Stimulated activated naive CD4-positive, alpha-beta T cell treated with Interleukin-2 at 50 U/mL for 16 hours (primary cell): ENCODE measurements at places on chromosomes 11 and 22.

DNA sequence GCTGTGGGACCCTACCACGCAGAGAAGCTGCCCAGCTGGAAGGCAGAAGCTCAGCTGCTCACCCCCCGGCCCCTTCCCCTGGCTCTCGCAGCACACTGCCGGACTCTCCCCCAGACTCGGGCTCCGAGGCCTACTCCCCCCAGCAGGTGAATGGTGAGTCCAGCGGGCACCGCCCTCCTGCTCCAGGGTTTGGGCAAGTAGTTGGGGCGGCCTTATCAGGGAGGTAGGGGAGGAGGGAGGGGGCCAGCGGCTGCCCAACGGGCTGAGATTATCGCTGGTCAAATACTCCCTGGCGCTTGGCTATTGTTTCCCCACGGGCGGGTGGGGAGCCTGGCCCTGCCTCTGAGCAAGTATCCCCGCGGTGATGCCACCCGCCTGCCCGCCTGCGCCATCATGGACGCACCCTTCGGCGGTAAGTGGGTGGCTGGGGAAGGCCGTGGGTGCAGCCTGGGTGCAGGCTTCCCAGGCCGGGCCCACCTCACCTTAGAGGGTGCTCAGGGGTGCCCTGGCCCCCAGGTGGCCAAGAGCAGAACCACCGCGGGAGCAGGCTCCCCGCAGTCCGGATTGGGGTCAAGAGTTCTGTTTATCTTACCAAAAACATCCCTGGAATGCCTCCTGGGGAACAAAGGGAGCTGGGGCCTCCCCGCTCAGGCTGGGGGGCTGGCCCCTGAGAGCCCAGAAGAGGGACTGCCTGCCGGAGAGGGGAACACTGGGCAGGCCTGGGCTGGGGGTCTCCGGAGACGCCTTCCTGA, 16.9 kb downstream of the MYRF start:
- no peak for DNase-seq

DNA sequence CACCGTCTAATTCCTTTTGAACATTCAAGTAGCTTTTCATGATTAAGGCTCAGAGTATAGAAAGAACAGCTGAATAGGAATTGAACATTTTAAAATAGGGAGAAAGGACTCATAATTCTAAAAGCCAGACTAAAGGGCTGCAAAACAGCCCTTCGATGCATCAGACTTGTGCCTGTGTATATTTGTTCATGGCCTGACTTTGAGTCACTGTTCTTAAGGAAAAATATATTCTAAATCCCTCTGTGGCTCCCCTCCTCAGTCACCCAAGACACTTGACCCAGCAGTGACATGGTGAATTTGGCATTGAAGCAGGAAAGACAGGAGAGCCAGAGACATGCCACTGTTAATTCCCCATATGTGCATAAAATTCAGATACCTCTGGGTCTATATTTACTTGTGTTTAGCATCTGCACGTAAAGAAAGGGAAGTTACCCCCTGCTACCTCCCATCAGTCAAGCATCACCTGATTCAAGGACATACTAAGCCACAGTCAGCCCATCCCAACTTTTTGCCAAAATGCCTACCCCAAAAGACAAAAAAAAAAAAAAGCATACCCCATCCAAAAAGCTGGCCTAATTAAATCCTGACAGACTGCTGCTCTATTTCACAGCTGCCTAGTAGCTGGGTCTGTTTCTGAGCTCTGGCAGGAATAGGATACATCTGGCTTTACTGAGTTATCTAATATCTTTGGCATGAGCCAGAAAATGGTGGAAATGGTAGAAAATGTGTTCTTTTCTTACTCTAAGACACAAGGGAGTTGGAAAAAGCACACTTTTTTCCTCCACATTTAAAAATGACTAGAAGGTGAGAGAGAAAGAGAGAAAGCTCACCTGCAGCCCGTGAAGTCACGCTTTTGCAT, 93.5 kb downstream of the COMMD9 start:
- DNase-seq: no peak

DNA sequence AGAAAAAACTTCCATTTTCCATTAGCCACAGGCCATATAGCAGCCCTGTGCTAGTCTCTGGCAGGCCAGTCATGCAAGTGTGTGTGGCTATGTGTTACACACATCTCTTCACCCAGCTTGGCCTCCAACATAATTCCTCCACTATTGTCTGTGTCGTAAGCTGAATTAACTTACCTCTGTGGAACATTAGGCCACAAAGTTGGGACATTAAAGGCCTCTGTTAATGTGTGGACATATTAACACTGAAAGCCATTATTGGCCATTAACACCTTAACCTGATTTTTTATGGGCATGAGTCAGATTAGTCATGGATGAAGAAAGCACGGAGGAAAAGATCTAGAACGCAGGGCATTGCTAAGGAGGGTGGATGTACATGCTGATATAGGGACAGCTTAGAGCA, 100.1 kb downstream of the DBX1 start:
- DNase-seq: no peak

GRCh38 chr22:24026733-24027132, 15.6 kb downstream of the CABIN1 start:
- DNase-seq: no peak

- no peak for DNase-seq
Measured at GRCh38 chr22:35344956-35345690, 35.8 kb upstream of the HMOX1 start.

- DNase-seq: no peak
Measured at GRCh38 chr11:108009497-108010370, 1.0 kb downstream of the CUL5 start.

- no peak for DNase-seq
Measured at GRCh38 chr11:64582885-64583284, 8.1 kb upstream of the SLC22A12 start.

- DNase-seq: no peak
Measured at GRCh38 chr11:92180664-92181251, 43.9 kb upstream of the FAT3 start.

DNA sequence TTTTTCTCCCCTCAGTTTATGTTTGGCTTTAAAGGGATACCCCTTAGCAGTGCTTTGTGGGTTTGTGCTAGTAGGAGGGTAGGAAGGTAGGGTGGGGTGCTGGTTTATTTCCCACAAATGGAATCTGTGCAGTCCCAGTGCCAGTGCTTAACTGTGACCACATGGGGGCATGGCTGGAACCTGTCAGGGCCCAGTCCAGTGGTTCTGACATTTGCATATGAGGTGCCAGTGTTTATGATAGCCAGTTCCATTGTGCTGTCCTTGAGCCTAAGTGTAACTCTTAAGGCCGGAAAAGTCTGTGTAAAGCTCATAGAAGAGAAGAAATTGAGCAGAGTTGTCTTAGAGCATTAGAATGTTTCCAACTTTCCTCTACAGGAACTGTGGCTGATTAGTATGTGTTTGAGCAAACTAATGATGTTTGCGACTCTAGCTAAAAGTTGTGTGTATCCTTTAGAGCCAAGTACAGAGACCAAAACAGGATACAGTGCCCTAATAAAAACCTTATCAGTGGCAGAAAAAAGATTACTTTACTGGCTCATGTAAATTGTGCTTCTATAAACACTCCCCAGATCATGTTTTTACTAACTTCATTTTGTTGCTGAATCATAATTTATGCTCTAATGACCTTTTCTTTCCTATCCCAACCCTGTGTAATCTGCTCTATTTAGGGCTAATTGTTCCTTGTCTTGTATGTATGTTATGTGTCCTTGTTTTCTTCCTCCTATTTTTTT, 38.1 kb downstream of the DIXDC1 start:
- DNase-seq: no peak

DNA sequence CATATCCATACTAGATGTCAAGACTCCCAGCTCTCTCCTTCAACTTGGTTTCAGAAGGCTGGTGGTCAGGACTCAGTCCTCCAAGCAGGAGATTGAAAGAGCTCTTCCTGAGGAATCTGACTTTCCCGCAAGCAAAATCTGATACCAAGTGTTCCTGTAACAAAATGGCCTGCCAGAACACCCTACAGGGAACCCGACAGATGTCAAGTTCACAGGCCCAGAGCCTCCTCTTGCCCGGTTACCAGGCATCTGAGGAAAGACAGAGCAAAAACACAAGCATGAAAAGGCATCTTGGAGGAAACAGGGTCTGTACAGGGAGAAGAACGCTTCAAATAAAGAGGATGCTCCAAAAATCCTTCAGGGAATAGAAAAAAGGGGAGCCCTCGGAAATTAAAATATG, 8.7 kb upstream of the KCNJ5 start:
- no peak for DNase-seq

DNA sequence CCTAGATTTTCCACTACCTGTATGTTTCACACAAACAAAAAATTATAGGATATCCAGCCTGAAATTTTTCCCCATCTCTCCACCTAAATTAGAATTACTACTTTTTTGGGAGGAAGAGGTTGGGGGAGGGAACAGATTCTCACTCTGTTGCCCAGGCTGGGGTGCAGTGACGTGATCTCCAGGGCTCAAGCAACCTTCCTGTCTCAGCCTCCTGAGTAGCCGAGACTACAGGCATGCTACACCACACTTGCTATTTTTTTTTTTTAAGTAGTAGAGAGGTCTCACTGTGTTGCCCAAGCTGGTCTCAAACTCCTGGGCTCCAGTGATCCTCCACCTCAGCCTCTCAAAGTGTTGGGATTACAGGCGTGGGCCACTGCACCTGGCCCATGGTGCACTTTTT, 9.5 kb downstream of the JAML start:
- DNase-seq: no peak
